ENCODE measurements at places on chromosomes 13 and 19. TPM values are rescaled to one million over a fixed set of nuclear protein-coding genes. Genes with fewer than 3 reads are reported as not detected.
A peak's percentile ranks its signal among the peaks of the same experiment; 100 is the strongest.

KATNAL1 gene
- total RNA-seq: 10.7 TPM

ZFP28 gene
- total RNA-seq: 4.7 TPM

DNA sequence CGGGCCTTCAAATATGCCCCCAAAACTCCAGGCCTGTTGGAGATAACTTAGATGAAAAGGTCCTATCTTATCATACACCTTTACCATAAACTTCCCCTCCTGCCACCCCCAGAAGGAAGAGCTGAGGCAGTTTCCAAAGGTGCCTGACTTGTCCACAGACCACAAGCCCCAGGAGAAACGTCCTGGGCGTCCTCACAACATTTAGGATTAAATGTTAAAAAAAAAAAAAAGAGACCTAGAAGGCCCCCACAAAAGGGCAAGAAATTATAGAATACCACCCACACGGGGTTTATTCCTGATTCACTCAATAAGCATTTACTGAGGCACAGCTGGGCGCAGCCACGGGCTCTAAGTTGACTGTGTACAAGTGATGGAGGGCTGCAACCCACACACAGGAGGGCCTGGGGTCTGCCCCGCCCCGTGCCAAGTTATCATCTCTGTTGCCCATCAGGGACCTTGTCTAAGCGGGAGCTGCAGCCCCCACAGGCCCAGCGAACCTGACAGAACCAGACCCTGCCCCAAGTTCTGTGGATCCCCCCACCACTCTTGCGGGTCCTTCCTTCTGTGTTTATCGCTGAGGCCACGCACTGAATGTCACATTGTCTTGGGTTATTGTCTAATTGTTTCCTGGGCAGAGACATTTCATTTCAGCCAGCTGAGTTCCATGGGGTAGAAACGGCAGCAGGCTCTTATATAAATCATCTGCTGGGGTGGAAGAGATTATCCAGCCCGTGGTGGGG lies 83.0 kb upstream of the TM9SF2 start:
- DNase-seq: no peak

NDFIP2 gene
- total RNA-seq: 22.8 TPM

DNA sequence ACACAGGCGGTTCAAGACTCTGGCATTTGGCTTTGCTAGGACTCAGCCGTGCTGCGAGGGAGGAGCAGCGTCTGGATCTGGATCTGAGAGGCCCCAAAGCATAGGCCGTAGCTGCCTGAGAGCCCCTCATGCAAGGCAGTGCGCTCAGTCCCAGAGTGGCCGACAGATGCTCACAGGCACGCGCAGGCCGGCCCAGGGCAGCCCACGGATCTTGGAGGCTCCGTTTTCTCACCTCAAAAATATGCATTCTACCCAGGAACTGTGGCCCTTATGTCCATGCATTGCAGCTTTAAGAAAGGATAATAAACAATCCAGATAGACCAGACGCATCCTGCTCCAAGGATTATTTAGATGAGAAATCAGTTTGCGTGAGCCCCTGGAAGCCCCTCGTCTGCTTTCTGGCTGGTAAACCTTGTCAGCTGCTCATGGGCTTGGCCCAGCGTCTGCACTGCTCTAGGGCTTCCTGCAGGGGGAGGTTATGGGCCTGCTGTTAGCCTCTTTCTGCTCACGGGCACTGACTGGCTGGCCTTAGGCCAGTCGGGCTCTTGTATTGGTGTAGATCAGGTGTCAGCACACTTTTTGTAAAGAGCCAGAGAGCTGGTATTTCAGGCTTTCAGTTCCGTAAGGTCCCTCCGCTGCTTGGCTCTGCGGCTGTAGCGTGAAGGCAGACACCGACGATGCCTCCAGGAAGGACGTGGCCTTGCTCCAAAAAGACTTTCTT lies 24.2 kb downstream of the TEX29 start:
- DNase-seq: no peak

GRCh38 chr13:66994097-66994496 lies 236.0 kb downstream of the PCDH9 start:
- DNase-seq: peak; percentile 84

DNA sequence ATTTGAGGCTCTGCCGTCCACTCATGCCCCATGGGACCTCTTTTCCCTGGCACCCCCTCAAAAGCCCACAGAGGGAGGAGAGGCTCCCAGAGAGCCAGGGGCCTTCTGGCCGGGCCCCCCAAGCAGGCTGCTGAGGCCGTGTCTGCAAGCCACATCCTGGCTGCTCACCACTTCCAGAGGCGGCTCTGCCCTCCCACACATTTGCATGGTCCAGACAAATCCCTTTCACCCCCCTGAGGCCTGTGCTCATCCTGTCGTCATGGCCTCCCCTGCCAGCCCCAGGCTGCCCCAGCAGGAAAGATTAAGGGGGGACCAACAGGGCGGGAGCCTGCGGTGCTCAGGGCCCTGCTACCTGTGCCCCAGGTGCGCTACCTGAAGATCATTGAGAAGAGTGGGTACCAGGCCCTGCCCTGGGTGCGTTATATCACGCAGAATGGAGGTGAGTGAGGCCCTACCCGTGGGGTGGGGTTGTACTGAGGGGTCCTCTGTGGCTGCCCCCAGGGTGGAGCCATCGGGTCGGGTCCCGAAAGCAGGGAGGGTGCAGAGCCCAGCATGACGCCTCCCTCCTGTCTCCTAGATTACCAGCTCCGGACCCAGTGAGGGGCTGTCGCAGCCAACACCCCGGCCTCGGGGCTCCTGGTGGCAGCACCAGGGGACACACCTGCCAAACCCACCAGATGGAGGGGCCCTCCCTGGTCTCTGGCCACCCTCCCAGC lies 36.3 kb downstream of the AP1M1 start:
- DNase-seq: no peak

DNA sequence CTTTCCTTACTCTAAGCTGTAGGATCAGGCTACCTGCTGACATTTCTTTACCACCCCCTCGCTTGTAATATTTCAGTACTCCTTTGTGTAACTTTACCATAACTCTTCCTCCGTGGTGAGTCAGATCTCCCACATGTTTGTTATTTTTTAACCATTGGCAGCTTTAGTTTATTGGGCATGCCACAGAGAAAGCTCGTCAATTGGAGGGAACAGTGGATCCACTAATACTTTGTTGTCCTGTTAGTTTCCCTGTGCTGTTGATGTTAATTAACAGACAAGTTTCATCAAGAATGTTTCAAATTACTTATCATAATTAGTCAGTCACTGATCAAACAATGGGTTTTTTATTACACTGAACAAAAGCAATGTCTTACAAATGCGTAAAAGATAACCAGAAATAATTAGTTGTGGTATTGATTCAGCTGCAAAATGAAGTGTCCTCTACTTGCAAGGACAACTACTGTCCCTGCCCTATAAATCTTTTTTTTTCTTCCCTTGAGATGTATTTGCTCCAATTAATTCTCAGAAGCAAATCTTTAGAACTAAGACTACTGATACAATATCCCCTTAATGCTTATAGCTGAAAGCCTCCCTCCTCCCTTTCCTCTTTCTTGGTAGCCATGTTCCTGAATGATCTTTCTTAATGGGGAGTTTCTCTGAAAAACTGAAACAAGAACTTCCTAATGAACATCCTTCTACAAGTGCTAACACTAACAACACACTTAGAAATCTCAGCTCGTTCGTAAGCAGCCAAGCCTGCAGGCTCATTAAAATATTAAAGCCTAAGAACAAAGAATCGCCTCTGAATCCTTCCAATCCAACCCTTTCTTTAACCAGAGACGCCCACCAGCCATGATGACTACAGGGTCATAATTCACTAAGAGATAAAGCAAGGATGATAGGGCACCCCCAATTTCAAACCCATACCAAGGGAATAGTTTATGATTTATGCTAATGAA lies 22.2 kb downstream of the EFNB2 start:
- peak; percentile 45 for DNase-seq

IL17D gene
- total RNA-seq: 0.43 TPM

GRCh38 chr19:43457809-43458208 lies 7.6 kb downstream of the LYPD3 start:
- DNase-seq: no peak

SF3A2 gene
- total RNA-seq: 13.3 TPM

- DNase-seq: no peak
These were observed 755 bp downstream of the SERTM1 start for GRCh38 chr13:36674337-36675212.

DNA sequence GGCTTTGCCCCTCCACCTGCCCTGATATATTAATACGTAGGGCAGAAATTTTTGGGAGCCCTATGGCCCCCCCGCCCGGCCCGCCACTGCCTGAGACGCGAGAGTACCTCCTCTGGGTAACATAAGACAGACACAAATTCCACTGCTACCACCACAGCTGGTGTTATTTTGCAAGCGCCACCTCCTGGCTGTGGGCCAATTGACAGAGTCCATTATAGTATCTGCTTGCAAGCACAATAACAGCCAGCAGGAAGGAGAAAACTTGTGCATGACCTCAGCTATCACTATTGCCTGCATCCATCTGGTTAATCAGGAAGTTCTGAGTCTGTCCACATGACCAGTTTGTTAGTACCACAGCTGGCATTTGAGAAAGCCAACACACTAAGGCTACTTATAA lies 25.3 kb upstream of the OR10H2 start:
- DNase-seq: peak; percentile 94

ZNF626 gene
- total RNA-seq: 3.8 TPM

SHISA2 gene
- not detected for total RNA-seq

DNA sequence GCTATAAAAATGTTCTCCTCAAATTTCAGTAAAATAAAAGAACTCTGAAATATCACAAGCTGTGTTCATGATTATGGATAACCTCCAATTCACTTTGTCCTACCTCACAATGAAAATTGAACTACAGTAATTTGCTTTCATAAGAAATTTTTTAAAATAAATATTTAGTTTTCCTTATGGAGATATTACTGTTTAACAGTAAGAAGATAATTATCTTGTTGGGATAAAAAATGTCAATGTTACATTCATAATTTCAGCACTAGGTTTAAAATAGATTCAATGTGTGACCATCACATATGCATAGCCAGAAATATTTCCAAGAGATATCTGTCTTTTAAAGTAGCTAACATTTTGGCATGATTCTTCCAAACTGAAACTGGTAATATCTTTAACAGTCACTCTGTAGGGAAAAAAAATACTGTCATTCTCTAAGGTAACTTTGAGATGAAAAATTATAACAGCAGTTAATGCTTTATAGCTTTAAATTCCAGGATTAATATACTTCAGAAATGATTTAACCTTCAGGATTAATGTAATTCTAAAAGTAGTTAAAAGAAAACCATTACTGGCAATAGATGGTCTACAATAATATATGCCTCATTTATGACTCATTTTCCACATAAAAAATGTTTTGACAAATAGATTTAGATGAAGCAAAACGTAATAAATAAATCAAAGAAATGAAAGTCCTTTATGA lies 91.3 kb downstream of the SPRY2 start:
- no peak for DNase-seq

GRCh38 chr13:77423296-77423695 lies 96.4 kb upstream of the MYCBP2 start:
- no peak for DNase-seq

CHAMP1 gene
- total RNA-seq: 23.9 TPM

- DNase-seq: no peak
These were observed 26.2 kb downstream of the ZNF160 start for GRCh38 chr19:53076984-53077383.

MBD3L3 gene
- total RNA-seq: not detected

DNA sequence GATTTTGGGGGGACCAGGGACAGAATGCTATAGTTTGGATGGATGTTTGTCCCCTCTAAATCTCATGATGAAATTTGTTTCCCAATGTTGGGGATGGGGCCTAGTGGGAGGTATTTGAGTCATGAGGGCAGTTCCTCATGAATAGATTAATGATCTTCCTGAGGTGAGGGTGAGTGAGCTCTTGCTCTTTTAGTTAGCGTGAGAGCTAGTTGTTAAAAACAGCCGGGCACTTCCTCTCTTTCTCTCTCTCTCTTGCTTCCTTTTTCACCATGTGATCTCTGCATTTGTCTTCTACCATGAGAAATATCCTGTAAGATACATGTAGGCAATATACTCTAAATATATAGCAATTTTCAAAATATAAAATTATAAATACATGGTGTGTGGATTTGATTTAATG lies 290.8 kb upstream of the PCDH9 start:
- DNase-seq: no peak

GRCh38 chr13:109853153-109853552 lies 66.8 kb upstream of the IRS2 start:
- no peak for DNase-seq

APOC4 gene
- not detected for total RNA-seq

DNA sequence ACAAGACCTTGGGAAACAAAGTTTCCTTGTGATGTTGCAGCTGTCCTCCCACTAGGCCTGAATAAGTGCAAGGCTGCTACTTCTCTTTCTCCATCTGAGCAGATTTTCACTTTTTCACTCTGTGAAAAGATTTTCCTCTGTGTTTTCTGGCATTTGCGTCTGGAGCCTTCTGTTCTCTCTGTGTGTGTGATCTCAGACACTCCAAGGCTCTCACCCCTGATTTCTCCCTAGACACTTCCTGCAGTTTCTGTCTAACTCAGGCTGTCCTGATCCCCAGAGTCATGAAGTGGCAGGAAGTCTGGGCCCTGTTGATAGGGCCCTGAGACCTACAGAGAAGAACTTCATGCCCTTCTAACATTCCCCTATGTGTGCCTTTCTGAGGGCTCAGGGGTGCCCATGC lies 37.2 kb downstream of the SIGLEC7 start:
- no peak for DNase-seq

- DNase-seq: no peak
These were observed 161.0 kb downstream of the KCTD12 start for GRCh38 chr13:76725211-76725610.

ZNF222 gene
- 3.9 TPM for total RNA-seq

FAM216B gene
- not detected for total RNA-seq

- no peak for DNase-seq
These were observed 1317.9 kb upstream of the SPRY2 start for GRCh38 chr13:81658598-81659370.

- peak; percentile 99 for DNase-seq
These were observed 21.1 kb upstream of the OR10H1 start for GRCh38 chr19:15836330-15837220.

GRCh38 chr19:38210458-38210987 lies 13.5 kb downstream of the DPF1 start:
- DNase-seq: no peak

DNA sequence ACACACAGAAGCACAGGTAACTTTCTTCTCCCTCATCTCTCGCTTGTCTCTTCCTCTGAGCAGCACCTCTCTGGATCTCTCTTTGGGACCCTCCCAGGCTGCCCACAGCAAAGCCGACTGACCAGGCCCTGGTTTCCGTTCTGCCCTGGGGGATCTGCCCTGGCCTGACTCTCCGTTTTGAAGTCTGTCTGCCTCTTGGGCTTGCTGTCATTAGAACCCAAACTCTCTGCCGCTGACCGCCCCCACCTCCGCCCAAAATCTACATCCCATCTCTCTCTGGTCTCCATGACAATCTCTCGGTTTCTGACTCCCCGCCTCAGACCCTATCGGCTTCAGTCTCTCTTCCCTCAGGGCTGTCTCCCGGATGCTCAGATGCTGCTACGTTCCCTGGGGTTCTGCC lies 6.9 kb downstream of the KCNC3 start:
- no peak for DNase-seq
